ENCODE measurements at places on chromosomes 7 and 10. TPM values are rescaled to one million over a fixed set of nuclear protein-coding genes. Genes with fewer than 3 reads are reported as not detected.

The RNF133 gene
- total RNA-seq: 0.21 TPM

The CARD11 gene
- 0.41 TPM for total RNA-seq

DNA sequence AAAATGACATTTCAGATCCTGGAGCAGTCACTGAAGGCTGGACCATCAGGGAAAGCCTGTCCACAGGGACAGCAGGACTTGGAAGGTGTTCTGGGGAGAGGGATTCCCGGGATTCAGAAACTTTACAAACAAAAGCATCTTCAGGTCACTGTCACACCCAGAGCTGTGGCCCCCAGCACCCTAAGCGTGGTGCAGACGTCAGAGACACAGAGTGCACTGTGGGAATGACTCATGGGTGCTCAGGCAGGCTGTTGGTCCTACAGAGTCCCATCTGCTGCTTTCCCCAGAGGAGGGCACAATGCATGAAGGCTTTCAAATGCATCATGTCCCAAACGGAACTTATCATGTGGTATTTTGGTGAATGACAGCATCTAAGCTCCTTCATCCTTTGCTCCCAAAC, 13.1 kb upstream of the LRMDA start:
- DNase-seq: no peak

The INA gene
- total RNA-seq: not detected

DNA sequence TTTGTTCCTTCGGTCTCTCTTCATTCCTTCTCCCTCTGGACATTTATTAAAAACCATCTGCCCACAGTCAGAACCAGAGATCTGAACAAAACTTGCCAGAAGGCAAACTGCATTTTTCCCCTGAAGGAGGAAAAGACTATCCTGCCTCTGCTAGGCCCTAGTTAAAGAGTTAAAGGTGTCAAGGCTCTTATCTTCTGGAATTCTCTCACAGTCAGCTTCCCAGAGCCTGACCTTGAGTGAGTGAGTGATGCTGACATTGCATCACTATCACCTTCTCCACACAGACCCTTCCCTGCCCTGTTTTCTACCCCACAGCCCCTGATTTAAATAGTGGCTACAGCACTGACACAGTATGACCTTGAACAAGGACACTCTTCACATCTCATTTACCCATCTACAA, 16.4 kb downstream of the FRMPD2 start:
- DNase-seq: no peak

- DNase-seq: no peak
These were observed 51.4 kb upstream of the SLC35B4 start for GRCh38 chr7:134367956-134368749.

The NRG3 gene
- total RNA-seq: 1.9 TPM
